ENCODE measurements at places on chromosomes 1 and 21.
A peak's percentile ranks its signal among the peaks of the same experiment; 100 is the strongest.

GRCh38 chr1:156703741-156704140 lies 1.6 kb downstream of the CRABP2 start:
- DNase-seq, result peak; percentile 33

DNA sequence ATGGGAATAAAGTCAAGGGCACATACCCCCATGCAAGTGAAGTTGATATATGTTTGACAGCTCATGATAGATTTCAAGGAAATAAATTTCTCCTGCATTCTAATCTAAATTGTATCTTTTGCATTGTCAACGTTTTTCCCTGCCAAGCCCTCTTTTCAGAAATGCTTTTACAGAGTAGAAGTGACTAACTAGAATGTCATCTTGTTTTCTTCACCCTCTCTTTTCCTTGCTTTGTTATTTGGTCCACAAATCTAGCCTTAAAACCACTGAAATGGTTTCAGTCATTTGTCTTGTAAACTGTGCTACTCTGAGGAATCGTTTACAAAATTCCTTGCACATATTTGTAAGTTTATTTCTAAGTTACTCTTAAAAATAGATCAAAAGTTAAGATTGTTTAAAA lies 600.8 kb upstream of the CXADR start:
- DNase-seq, result no peak

GRCh38 chr1:93692451-93692861 lies 10.8 kb upstream of the BCAR3 start:
- peak; percentile 41 for DNase-seq

GRCh38 chr1:16340673-16341072 lies 11.6 kb downstream of the FBXO42 start:
- no peak for DNase-seq

DNA sequence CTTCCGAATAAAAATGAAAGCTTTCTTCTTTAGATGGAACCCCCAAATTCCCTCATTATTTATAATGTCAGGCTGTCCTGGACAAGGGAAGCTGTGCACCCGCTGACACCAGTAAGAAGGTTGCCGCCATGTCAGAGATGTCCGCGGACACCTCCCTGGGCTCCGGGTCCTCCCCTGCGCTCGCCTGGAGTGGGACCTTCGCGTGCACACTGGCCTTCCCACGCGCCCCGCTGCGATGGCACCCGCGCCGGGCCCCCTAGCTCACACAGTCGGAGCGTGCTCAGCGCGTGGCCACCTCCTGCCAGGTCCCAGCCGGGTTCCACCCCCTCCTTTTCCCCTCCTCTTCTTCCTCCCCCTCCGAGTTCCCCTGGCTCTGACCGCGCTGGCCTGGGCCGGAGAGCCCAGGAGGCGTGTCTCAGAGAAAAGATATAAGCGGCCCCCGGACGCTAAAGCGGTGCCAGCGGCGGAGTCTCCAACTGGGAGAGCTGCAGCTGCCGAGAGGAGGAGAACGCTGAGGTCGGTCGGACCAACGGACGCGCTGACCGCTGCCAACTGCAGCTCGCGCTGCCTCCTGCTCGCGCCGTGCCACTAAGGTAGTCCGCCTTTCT lies at the start of gene G0S2:
Gene G0S2 (plus strand): TSS at position 456 of the 608 bp plus-strand sequence. CDS start 273 bp downstream, outside the sequence.
- no peak for DNase-seq

DNA sequence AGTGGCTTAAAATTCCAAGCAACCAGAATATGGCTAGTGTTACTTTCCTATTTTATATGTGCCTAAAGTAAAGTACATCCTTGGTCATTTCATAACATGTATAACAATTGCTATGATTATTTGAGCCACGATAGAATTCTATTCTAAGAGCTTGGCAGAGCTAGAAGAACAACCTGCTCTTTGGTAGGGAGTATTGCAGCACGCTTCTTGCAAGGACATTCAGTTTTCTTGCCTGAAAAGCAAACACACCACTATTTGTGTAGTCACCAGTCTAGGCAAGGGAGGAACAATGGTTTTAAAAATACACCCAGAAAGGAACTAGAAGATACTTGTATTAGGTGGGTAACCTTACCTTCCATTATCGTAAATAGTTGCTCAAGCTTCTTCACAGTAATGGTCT lies 51.5 kb downstream of the CNST start:
- no peak for DNase-seq

- no peak for DNase-seq
Observed at GRCh38 chr1:218938259-218938658, 235.4 kb upstream of the LYPLAL1 start.

- DNase-seq, result peak; percentile 67
Observed at GRCh38 chr1:168466092-168466713, 77.6 kb downstream of the XCL2 start.

DNA sequence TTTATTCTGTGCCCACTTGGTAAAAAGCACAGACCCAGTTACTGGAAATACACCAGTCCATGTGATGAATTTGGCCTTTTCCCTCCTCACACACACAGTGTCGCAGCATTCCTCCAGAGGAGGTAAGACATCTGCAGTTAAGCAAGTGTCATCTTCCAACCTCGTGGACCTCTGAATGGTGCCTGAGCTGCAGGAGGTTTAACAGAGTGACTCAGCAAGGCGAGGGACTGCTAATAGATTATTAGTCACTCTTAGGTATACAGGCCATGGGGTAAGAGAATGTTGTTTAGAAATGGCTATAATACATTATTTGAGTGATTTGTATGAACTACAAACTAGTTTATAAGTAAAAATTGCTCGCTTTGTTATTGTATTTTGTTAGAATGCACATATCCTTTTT lies 8.6 kb upstream of the LRRC8B start:
- no peak for DNase-seq

DNA sequence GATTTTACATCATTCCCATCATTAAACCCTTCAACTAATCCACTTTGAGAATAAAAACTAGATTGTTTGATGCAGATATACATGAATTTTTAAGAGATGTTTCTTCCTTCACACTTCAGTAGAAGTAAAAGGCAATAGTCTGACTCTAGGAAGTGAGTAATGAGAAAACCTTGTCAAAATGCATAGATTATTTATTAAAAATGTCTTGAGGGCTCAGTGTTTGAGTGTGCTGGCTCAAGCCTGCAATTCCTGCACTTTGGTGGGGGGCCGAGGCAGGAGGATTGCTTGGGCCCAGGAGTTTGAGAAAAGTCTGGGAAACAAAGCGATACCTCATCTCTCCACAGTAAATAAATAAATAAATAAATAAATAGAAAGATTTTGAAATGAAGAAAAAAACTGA lies 177.1 kb downstream of the NEGR1 start:
- DNase-seq, result no peak

DNA sequence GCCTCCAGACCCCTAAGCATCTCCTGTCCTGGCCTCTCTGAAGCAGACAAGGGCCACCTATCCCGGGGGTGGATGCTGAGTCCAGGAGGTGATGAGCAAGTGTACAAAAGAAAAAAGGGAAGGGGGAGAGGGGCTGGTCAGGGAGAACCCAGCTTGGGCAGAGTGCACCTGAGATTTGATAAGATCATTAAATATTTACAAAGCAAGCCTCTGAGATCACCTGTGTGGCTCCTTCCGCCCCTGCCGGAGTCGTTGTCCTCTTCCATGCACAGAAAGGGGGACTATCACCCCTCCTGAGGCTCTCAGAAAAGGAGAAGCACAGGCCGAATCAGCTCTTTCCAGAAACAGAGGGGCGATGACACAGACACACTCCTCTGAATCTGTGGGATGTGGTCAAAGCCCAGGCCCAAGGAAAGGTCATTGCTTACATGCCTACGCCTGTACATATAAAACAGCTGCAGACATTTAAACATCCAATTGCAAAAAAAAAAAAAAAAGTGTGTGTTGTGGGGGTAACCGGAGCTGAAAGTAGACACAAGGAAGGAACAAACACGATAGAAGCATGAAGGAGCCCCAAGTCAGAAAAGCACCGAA lies 30.9 kb downstream of the PRSS38 start:
- no peak for DNase-seq

DNA sequence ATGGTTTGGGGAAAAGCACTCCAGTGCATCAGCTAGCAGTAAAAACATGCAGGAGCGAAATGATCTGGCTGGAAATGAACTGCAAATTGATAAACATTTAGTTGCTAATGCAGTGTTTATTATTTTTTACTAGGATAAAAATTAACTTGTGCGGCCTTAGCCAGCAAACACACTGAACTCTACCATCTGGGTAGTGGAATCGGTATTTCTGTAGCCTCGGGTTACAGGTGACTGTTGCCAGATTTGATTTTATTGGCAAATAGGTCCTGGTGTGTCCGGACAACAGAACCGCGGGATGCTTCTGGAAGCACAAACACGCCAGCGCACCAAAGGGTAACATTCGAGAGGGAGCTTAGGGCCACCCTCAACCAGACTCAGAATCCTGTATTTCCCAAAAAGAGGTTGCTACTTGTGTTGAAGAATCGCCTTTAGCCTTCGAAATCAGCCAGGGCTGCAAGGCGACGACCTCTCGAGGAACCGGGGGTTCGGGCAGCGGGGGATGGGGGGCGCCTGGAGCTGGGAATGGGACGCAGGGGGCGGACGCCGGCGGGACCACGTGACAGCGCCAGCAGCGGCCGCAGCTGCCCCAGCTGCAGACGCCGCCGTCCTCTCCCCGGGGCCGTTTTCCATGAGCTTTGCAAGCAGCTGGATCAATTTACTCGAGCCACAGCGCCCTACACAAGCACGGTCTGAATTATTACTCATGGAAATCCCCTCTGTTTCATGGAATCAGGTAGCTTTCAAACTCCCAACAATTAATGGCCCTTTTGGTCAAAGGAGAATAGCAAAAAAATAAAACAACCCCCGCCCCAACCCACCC lies 158.8 kb downstream of the TOMM20 start:
- no peak for DNase-seq

GRCh38 chr1:1094981-1095380 lies 20.9 kb upstream of the RNF223 start:
- no peak for DNase-seq

DNA sequence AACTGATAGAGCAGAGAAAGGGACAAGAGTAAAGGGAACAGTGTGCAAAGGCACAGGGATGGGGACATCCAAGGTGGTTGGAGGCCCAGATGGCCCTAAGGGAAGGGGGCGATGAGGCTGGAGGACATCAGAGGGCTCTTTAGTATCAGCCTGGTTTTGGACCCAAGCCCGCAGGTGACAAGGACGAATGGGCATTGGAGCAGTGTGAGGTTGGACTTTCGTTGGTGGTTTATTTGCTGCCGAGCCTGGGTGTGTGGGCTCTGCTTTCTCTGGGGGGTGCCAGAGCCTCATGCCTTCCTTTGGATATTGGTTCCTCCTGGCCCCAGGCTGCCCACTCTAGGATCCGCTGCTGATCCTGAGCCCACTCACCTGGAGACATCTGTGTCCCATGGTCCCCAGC lies 12.1 kb downstream of the FOXO6 start:
- no peak for DNase-seq

DNA sequence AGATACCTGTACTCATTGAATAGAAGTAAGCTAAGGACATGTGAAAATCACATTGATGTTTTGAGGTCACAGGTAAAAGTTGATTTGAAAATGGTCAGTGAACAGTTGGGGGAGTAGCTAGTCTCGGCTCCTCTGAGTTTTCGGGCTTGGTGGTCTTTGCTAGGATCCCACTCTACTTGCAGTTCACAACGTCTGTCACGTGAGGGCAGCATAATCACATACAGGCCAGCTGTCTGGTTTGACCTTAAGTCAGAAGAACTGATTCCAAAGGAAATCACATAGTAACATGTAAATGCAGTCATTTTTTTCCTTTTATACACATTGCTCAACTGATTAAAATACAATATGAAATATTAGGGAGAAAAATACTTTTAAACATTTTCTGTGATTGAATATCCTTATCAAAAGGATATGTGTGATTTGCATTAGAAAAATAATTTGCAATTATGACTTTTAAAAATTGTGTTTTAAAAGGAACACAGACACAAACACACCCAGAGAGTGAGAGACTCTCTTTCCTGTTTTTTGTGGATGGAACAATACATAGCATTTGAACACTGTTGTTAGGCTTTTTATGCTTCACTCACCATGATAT lies 21.8 kb upstream of the PDC start:
- peak; percentile 80 for DNase-seq

DNA sequence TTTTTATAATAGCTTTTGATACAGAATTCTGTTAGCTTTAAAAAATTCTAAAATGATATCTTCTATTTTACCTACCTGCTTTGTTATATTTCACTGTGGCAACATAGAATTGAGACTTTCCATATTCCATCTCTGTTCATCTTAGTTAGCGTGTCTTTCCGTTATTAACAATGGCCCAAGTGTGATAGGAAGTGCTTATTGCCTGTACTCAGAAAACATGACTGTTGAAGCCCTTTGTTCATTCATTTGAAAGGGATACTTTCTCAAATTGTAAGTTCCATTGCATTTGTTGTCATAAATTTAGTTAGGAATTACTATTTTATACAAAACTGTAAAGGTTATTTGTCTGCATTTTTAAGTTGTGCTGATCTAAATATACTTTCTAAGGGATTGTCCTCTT lies 73.1 kb downstream of the LAMC1 start:
- DNase-seq, result no peak

DNA sequence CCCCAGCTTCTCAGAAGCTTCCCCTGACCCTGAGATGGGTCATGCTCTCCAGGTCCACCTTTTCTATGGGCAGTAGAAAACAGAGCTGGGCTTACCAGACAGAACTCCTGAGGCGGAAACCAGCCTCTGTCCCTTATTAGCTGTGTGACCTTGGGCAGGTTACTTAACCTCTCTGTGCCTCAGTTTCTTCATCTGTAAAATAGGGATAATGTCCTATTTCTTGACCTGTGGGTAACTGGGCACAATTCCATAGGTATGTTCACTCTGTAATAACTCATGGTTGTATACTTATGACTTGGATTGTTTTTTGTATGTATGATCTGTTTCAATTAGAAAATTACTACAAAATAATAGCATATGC lies 57.1 kb upstream of the EDN2 start:
- DNase-seq, result no peak

Measured in HAP-1 (cell line).